ENCODE measurements at places on chromosomes 5 and 9.

DNA sequence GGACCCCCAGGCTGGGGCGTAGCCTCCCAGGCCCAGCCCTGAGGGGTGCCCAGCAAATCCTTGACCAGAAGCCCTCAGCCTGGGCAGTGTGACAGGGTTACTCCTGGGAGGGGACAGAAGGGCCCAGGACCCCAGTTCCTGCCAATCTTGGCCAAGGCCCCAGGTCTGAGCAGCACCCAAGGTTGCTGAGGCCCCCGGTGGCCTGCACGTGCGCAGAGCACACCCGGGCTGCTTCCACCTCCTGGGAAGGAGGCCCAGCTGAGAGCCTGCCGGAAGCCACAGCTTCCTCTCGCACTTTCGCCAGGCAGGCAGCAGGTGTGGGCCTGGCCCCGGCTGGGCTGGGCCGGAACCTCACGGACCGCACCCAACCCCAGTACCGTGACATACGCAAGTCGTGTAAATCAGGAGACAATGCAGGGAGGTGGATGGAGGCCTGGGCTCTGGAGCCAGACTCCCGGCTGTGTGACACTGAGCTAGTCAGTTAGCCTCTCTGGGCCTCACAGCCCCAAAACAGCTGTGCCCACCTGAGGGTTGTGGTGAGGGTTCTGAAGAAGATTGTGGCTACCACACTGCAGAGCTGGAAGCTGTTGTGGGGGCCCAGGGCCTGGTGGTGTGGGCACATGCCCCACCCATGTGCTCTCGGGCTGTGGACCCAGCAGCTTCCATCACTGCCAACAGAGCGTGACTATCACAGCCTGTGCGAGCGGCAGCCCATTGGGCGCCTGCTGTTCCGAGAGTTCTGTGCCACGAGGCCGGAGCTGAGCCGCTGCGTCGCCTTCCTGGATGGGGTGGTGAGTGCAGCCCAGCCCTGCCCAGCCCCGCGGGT is 5.1 kb downstream of the GRK6 start:
- DNase-seq: no peak

DNA sequence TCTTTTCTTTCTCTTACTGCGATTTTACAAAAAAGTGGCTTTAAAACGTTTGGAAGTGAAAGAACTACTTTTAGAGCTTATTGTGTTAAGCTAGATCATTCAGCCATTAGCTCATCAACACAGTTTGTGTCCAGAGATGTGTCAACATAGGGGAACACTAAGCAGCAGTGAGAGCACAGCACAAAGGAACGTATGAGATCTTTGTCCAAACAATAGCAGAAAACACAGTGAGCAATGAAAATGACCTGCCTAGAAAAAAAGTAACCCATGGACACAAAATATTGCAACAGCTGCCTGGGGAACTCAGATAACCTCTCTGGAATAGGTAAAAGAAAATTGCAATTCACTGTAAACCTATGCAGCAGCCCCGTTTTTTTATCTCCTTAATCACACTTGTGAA is 372.5 kb downstream of the ARHGEF28 start:
- no peak for DNase-seq

- DNase-seq: no peak
Measured at GRCh38 chr5:103804711-103805110, 242.1 kb upstream of the NUDT12 start.

DNA sequence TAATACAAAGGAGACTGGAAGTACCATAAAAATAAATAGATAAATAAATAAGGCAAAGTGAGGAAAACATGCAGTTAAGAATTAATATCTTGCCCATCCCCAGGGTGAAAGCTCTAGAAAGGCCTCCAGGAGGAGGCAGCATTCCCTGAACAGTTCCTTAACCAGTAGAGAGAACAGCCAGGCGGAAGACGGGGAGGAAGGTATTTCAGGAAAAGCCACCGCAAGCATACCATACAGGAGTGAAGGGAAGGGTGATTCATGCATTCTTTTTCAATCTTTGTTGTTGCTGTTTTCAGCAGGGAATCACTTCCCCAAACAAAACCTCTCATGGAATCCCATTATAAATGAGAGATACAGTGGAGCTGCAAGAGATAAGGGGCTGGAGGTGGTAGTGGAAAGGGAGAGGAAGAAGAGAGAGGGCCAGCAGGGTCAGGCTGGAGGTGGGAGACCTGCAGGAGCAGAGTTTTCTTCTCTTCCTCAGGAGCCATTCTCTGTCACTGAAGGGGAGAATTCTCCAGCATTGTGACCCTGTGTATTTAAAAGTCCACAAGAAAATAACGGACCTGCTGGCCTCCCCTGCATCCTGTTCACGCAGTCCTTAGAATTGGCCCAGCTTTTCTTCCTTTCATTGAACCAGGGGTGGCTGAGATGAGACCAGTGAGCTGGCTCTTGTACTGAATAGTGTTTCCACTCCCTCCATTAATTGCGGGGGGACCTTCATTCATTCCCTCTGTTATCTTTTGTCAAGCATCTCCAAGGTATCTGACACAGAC is 255.9 kb downstream of the FAM114A2 start:
- no peak for DNase-seq

DNA sequence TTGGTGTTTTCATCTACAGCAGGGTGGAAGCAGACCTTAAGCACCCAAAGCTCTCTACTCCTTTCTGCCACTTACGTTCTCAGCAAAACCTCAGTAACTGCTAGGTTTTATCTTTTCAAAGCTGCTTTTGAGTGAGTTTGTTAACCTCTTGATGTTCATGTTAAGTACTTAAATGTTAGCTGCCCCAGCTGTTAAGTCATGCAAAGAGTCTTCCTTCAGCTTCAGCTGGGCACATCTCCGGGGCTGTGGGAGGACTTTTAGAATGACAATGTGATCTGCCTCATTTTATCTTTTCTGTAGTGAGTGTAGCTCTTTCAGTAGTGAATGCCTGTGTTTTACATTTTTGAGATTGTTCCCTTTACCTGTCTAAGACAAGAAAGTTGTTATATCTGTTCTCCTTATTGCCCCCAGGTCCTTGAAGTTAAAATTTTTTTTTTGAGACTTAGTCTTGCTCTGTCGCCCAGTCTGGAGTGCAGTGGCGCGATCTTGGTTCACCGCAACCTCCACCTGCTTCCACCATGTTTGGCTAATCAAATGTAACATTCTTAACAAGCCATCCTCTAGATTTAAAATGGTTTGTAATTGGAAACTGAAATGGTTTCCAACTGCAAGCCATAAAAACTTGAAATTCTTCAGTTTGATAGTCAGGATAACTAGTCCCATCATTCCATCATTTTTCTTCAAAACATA is 19.6 kb downstream of the KDM4C start:
- DNase-seq: no peak

- DNase-seq: no peak
Measured at GRCh38 chr9:97385626-97386264, 26.2 kb upstream of the TDRD7 start.

- no peak for DNase-seq
Measured at GRCh38 chr5:143569213-143569701, 165.8 kb upstream of the NR3C1 start.

DNA sequence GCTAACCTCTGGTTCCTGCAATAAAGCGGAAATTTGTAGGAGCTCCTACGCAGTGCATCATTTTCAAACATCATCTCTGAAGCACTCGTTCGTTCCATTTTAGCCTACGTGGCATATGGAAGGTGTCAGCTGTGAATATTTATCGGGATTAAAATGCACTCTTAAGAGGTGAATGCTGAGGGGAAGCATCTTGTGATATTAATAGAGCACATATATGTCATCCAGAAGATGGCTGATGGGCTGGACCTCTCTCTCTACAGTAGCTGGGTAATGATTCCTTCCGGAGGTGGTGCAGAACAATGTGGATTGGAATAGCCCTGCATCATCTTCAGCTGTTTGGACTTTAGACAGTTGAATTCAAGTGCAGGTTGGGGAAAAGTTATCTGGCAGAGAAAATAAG is 478.7 kb downstream of the DMAC1 start:
- DNase-seq: no peak

GRCh38 chr9:116350213-116350612 is 196.6 kb downstream of the PAPPA start:
- no peak for DNase-seq
